ENCODE measurements at places on chromosomes 11 and 22.

DNA sequence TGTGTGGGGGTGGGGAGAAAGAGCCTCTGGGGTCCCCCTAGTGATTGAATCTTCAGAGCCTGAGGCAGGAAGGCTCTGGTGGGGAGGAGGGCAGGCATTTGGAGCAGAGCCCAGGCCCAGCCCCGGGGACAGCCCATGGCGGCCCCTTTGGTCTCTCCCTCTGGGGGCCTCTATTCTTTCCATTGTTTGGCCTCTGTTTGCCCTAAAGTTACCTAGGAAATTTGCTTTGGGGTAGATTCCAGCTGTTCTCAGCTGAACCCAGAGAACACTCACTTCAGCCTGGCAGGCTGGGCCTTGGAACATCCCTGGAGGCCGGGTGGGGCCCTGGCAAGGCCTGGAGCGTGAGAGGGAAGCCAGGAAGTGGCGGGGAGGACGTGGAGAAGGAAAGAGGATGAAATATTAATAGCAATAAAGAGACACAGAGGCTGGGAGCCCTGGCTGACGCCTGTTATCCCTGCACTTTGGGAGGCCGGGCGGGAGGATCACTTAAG, 22.9 kb upstream of the A4GALT start:
- no peak for DNase-seq

DNA sequence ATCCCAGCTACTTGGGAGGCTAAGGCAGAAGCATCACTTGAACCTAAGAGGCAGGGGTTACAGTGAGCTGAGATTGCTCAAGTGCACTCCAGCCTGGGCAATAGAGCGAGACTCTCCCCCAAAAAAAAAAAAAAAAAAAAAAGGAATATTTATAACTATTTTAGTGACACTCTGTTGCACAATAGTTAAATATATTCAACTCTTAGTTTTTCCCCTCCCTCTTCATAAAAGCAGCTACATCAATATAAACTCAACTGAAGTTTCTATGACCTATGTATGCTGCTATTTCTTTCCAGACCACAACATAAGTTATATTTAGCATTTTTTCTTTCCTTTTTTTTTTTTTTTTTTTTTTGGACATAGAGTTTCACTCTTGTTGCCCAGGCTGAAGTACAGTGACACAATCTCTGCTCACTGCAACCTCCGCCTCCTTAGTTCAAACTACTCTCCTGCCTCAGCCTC, 19.2 kb downstream of the CELF1 start:
- DNase-seq, result no peak

DNA sequence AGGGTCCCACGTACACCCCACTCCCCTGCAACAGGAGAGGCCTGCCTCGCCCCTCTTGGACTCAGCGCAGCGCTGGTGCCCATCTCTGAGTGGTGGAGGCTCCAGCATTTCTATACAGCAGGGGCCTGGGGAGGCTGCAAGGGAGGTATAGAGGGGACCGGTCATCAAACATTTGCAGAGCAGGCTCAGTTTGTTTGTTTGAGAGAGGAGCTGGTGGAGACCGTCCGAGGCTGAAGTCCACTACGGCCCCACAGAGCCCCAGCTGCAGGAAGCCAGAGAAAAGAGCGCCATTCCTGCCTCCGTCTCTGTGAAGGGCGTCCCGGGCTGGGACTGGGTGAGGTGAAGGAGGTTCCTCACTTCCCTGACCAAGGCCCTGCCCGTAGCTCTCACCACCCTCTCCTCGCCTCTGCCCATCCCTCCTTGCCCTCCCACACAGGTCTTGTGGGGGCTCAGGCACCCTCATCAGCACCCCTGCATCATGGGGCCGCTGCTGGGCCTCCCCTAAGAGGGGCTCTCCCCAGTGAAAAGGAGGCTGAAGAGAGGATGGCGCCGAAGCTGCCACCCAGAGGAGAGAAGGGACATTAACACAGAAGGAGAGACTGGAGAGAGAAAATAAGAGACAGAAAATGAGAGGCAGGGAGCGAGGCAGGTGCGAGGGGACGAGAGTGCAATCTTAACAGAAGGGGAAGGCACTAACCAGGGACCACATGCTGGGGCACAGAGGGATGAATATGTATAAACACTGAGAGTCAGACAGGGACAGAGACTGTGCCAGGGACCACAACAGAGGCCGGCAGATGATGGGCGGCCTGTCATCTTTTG, 24.5 kb downstream of the RPUSD4 start:
- DNase-seq, result no peak

GRCh38 chr11:74691755-74692154, 39.5 kb downstream of the CHRDL2 start:
- DNase-seq, result no peak

DNA sequence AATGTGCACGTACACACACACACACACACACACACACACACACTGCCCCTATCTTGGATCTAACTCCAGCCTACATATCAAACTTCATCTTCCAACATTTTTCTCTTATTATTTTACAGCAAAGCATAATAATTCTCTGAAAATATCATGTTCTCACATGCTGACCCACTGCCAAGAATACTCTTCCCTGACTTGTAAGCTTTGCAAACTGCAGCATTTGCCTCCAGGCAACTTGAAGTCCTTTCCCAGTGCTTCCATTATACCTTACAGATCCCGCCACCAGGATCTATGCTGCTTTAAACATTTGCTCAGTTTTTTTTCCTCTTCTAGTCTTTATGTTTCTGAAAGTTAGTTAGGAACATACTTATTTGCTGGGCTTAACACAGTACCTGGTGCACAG, 483.3 kb upstream of the ARHGAP42 start:
- no peak for DNase-seq

DNA sequence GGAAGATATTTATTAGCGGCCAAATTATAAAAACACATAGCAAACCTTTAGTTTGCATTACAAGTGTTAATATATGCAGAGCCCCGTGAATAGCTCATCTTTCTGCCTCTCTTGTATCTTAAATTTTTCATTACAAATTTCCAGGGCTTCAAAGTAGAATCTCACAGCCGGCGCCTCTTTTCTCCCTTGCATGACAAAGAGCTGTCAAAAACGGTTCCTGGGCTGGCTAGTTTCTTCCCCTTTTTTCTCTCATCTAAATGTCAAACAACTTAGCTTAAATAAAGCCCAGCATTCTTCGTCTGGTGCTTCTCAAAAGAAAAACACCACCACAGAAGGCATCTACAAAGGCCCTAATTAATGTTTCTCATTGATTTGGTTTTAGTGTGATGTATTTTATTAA, 253.0 kb downstream of the INSC start:
- DNase-seq, result no peak

- DNase-seq, result no peak
These were observed 89.9 kb upstream of the LDLRAD3 start for GRCh38 chr11:35853971-35854370.

DNA sequence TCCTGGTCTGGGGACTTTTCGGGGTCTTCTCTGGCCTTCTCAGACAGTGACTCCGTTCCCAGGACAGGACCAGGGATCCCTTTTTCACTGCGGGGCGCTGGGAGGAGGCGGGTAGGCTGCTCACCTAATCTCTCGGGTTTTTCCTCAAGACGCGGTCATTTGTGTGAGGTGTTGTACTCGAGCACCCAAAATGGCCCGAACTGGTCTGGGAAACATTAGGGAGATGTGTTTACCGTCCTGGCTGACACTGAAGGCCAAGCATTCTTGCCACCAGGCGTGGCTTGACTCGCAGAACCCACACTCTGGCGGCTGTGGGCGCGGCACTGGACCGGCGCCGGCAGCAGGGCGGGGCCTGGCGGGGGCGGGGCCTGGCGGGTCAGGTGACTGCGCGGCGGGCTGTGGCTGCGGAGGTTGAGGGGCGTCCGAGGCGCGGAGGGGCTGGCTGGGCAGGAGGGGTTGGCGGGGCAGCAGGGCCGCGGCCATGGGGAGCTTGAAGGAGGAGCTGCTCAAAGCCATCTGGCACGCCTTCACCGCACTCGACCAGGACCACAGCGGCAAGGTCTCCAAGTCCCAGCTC, at the start of gene SWAP70:
Gene SWAP70 (plus strand): TSS at position 379 of the 577 bp plus-strand sequence. CDS start 103 bp downstream, at position 482.
- peak; percentile 69 for DNase-seq

- DNase-seq, result no peak
These were observed 964.8 kb downstream of the JRKL start for GRCh38 chr11:97354576-97354975.

DNA sequence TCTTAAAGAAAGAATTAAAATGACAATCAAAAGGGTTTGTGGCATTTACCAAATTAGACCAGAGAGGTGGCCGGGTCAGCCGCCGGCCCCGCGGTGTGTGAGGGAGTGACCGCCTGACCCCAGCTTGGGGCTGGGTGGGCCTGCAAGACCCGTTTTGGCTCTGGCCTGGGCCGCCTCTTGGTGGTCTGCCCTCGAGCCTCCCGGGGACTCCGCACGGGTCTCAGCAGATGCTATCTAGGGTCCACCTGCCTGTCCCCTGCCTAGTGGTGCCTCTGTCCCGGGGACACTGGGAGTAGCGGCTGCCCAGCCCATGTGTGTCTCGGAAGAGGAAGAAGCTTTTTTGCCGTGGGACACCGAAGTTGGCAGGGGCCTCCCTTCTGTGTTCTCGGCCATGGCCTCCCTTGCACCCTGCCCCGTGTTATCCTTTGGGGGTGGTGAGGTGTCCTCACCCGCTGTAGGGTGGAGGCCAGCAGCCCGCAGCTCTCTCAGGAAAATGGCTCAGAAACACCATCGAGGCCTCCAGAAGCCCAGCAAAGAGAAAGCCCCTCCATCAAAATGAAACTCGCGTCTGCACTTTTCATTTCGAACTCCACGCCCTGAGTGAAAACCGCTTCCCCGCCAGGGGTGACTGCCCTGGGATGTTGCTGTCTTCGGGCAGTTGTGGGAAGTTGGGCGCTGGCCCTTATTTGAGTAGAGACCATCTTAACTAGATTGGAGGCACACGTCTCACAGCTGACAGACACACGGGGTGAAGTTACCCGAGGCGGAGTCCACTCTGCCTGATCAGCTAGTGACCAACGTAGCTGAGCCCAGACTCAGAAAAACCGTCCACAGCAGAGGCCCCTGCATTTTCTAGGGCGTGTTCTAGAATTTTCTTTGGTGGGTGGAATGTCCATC, 8.0 kb downstream of the CCND1 start:
- no peak for DNase-seq

Measured in activated gamma-delta T cell treated with Interleukin-2 at 50 U/mL for 16 hours (primary cell).